ENCODE measurements at places on chromosomes 4 and X.
A peak's percentile ranks its signal among the peaks of the same experiment; 100 is the strongest.

GRCh38 chr4:162700815-162701361, 465.8 kb downstream of the NAF1 start:
- DNase-seq = no peak

GRCh38 chr4:4670869-4671268, 129.0 kb upstream of the STX18 start:
- no peak for DNase-seq

DNA sequence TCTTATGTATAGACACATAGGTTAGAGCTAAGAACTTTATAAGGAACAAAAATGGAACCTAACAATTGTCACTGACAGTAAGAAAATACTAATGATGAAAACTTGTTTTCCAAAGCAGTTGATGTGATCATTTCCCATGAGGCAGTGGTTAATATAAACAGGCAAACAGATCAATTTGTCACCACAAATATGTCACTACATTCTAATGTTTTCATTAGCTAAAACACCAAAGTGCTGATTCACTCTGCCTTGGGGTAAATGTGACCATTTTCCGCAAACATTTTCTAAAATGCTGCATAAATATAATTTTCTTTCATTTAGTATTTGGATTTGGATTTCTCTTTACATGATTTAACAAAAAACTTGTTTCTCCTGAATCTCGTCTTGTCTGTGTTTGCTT, 408.9 kb upstream of the CTSO start:
- no peak for DNase-seq

- no peak for DNase-seq
Measured at GRCh38 chrX:42117318-42117717, 194.0 kb upstream of the CASK start.

GRCh38 chr4:55592014-55592413, at the start of gene PDCL2:
PDCL2 (minus strand) TSS chr4:55592245; CDS start chr4:55592109, 136 bp downstream.
- no peak for DNase-seq

DNA sequence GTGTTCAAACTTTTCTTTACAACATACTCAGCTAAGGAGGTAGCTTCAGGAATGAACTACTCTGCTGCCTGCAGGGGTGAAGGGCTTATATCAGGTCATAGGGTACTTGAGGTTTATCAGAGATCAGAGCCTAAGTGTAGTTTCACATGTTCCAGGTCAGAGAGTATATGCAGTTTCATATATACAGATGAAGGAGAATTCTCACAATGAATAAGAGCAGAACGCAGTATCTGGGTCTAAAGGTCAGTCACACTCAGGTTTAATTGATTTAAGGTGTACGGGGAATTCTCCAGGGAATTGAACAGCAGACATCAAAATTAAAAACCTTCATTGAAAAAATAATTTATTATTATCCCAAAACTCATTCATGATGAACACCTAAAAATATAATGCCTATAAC, 700.6 kb downstream of the TECRL start:
- no peak for DNase-seq

- no peak for DNase-seq
Measured at GRCh38 chr4:17109126-17109525, 210.7 kb upstream of the LDB2 start.

GRCh38 chrX:70432936-70433847, 10.1 kb downstream of the GDPD2 start:
- DNase-seq = no peak

- no peak for DNase-seq
Measured at GRCh38 chr4:108867476-108867875, 104.6 kb upstream of the ETNPPL start.

- DNase-seq = peak; percentile 90
Measured at GRCh38 chrX:40108162-40108958, 10.6 kb upstream of the BCOR start.

DNA sequence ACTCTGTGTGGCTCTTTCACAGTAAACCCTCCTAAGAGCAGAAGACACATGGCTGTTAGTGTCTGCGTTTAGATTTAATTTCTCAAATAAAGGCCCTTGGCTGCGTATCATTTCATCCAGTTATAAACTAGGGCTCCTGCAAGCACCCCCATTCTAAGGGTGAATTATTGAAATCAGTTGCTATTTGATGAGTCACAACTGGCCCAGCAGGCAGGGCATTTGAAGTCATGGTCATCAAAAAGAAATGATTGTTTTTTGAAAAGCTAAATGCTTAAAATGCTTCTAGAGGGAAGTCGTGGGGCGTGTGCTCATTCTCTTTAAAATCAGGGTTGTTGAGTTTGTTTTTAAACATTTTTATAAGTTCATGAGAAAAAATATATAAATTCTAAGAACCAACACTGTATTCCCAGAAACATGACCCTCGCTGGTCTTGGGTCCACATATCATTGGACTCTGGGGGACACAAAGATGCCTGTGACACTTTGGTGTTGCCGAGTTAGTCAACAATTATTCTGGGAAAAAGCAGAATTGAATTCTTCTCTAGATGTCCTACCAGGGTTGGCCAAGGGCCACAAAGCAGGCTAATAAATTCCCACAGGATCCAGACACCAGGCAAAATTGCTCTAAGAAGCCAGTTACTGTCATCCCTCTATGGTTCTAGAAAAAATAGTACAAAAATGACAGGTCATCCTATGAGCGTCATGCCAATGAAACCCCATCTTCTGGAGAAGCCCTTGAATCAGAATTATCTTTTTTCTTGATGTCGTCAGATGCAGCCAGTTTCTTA, 99.5 kb upstream of the MYOZ2 start:
- no peak for DNase-seq

DNA sequence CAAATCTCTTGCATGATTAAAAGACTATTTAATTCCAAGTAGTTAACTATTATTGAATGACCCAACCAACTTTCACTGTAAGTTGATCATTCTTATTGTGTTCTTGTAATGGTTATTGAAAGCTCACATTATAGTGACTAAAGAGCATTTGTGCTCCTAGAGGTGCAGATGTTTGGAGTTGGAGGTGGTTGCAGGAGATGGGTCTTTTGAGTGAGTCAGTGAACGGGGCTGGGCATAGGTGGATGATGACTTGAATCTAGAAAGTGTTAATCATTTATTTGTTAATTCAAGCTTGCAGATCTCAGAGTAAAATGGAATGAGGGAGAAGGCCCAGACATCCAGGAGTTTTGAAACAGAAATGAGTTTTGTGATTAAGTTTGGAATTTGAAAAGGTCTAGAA, 13.7 kb downstream of the NWD2 start:
- DNase-seq = no peak

DNA sequence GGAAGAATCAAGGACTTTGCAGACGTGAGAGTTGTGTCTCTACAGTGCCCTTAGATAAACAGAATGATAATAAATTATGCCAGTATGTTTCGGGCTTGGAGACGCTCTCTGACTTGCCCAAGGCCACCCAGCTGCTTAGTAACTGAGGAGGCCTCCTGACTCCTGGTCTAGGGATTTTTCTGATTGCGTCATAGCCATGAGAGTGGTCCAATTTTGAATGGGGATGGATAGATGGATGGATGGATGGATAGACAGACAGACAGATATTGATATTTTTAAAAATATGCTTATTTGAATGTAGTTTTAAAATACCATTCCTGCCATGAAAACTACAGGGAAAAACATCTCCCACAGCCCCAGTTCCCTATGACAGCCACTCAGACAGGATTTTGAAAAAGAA, 15.5 kb downstream of the ARHGAP36 start:
- no peak for DNase-seq

DNA sequence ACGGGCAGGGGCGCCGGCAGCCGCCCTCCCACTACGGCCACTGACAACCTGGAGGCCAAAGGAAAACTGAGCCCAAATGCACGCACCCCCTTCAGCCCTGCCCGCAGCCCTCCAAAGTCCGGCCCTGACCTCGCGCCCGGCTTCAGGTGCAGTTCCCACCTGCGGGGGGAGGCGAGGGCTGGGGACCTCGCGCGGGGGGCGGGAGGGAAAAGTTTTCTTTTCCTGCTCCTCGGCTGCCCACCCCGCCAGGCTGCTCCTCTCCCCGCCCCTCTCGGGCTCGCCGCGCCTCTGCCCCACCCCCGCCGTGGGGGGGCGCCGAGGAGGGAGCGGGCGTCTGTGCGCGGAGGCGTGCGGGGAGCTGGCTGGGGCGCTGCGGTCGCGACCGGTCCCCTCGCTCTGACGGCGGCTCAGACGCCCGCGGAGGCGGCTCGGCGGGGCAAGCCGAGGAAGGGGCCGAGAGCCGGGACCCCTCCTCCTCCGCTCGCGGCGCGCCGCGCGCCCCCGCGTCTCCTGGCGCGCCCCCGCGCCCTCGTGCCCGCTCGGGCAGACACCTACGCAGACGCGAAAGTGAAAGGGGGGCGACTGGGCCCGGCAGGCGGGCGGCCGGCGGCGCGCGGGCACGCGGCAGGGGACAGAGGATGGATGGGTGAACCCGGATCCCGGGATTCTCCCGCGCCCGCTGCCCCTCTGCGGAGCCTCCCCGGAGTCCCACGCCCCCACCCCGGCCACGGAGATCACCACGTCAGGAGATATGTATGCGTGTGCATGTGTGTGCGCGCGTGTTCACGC, 3.1 kb upstream of the NR3C2 start:
- peak; percentile 66 for DNase-seq

- DNase-seq = no peak
Measured at GRCh38 chr4:7657545-7658297, 223.0 kb upstream of the PSAPL1 start.

- DNase-seq = no peak
Measured at GRCh38 chr4:70577220-70577927, 14.7 kb upstream of the AMBN start.

DNA sequence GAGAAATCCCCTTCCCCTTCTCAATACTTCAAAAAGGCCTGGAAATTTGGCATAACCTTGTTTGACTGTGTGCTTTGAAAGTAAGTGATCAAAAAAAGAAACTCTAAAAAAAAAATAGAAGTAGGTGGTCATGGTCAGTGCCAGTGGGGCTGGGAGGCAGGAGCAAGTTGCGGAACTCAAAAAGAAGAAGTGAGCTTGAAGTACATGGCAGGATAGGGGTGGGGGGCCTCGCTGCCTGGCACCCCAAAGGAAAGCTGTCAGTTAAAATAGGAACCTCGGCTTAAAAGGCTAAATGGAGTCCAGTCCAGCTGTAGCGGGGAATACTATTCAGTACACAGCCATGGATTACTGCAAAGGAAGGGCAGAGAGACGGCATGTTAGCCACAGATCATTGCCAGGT, 12.2 kb upstream of the NKRF start:
- no peak for DNase-seq

DNA sequence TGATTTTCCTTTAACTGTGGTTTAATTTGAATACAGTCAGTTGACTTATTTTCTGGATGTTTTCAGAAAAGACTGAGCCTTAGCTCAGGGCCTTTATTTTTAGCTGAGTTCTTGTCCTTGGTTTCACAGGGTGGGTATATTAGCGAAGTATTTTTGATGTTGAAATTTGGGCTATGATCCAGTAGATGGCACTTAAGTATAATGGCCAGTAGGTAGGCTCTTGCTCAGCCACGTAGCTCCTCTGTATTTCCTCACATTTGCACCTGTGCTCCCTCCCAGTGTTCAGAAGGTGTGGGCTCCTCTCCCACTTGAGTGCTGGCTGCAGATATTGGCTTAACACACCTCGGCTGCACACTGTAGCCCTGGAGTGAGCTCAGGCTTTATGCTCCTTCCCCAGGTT, 549.9 kb upstream of the AMOT start:
- DNase-seq = no peak

DNA sequence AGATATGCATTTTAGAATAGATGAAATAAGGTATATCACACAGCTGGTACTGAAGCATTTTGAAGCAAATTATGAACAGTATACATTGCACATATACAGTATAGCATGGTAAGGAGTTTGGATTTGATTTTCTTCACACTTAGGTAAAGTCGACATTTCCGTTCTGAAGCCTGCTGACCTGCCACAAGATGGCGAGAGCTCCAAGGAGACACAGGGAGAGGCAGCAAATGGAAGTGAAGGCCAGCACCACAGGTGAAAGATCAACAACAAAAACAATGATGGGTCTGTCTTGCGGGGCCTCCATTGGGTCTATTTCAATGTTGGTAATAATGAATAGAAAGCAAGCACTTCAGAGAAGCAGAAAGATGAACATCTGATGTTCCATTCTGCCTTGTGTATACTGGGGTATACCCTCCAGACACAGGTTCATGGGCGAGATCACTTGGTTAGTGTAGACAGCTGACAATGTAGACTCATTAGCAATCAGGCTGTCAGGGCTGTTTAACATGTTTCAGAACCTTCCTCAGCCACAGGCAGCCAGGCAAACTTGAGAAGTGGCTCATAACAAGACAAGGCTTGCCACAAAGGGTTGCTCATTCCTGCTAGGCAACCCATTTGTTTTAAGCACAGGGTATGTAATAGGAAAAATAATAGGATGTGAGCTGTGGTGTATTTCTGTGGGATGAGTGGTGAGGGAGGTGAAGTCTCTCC, 21.4 kb upstream of the NOX1 start:
- no peak for DNase-seq

DNA sequence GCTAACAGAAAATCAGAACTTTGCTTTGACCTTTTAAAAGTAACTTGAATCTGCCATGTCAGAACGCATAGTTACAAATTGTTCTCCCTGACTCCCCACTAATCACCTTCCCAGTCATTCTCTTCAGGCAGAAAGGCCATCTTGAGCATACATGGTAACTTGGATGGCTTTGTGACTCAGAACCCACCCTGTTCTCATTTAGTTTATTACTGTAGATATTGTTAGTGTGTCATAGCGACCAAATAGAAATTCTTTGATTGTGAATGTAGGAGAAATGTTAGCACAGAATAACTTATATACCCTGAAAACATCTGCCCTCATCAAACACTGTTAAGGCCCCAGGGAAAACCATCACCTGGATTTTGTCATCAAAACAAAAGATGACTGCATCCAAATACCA, 382.0 kb downstream of the MAGEB5 start:
- DNase-seq = no peak

DNA sequence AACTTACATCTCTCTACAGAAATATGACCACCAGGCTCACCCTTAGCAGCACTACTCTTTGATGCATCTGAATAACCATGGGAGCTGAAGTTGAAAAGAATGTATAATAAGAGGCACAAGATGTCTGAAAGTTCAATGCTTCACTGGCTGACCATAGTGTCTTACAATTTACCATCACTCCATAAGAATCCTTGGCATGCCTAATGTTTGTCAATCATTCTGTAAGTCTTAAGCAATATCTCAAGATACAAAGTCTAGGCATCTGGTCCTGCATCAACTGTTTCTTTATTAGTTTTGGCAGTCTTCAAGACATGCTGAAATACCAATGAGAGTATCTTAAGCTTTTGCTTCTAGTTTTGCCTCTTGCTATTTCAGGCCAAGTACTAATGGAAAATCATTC, 755.5 kb downstream of the STIM2 start:
- no peak for DNase-seq

DNA sequence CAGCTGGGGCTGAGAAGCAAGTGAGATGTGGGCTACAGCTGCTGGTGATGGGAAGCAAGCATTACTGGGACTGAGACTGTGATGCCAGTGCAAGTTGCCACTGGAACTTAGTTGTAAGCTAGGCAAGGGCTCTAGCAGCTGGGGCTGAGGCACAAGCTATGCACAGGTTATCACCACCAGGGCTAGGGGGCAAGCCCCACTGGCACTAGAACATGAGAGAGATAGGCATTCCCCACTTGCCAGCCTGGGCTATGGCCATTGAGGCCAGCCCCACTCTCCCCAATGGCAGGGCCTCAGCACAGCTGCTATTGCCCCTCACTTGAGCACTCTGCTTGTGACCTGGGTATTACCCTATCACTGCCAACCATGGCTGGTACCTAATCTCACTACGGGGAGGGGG, 130.8 kb upstream of the SMIM31 start:
- DNase-seq = no peak

- DNase-seq = no peak
Measured at GRCh38 chrX:54030329-54030728, 13.9 kb downstream of the PHF8 start.

All from right kidney (tissue), 9 donors.